Activated CD8-positive, alpha-beta memory T cell treated with anti-CD3 and anti-CD28 coated beads for 24 hours (primary cell): ENCODE measurements at places on chromosomes 4 and X.

DNA sequence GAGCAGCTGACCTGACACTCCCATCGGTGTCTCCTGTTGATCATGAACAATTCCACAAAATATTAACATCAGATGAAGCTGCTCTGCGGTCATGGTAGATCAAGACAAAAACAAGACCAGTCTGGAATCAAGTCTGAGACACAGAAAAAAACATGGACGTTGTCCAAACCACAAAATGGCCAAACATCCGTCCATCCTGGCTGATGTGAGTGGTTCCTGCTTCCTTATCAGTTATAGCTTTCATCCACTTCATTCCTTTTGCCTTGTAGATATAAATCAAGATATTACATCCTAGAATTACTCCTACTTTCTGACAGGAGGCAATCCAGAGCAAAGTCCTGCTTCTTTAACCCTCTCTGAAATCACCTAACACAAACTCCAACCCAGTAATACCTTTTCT, 28.8 kb upstream of the PCSK1N start:
- DNase-seq = no peak

- DNase-seq = no peak
These were observed 109.4 kb downstream of the STK32B start for GRCh38 chr4:5160668-5161067.

DNA sequence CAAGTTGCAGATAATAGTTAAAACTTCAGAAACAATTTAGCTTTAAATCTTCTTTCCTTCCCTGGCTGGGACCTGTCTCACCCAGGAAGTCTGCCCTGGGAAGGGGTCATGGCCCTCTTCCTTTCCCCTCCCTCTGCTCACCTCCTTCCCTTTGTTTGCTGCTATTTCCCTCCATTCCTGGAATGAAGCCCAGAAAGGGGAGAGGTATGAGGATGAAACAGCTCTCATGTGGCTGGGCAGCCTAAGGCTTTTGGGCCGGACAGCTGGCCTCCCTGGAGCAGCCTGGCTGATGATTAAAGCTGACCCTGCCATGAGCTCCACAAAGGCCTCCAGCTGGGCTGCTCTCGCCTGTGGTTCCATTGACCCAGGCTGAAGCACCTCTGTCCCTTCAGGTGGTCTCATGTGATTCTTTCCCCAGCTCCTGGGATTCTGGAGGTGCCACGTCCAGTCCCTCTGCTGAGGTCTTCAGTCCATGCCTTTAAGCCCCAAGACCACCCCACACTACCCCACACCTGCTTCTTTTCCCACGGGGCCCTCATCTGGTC, 202.1 kb downstream of the PTTG2 start:
- DNase-seq = no peak

DNA sequence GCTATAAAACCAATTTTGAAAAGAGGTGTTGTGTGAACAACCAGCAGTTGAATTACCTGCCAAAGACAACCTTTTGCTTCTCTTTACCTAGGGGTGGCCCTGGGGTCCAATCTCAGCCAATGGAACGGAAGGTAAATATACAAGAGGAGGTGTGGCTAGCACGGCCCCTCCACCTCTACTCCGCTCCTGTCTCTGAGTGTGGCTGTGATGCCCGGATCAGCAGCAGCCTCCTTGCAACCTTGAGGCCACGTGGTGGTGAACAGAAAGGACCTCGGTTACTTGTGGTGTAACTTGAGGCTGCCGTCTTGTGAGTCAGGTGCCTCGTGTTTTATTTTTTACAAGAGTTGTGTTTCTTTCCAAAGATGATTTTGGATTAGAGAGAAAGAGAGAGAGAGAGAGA, 121.5 kb upstream of the PPP2R3B start:
- DNase-seq = no peak

GRCh38 chr4:5003372-5003857, 15.8 kb downstream of the CYTL1 start:
- DNase-seq = no peak

GRCh38 chr4:169103966-169104412, 93.9 kb upstream of the CBR4 start:
- DNase-seq = no peak

GRCh38 chr4:140943486-140944198, 187.5 kb upstream of the TBC1D9 start:
- no peak for DNase-seq

DNA sequence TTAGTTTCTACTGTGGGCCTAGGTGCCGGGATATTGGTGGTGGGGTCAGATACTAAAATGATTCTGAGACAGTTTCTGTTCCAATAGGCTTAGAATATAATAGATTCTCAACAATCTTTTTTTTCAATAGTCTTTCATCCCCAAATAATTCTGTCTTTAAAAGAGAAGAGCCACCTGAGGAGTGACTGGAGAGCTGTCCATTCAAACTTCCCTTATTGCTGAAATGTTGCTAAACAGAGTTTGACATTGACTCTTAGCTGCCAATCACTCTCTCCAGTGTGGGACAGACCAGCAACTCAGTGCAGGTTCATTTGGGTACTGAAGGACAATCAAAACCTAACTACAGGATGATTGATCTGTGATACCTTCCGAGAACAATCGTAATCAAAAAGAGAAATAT, 12.4 kb upstream of the ADH7 start:
- DNase-seq = no peak

DNA sequence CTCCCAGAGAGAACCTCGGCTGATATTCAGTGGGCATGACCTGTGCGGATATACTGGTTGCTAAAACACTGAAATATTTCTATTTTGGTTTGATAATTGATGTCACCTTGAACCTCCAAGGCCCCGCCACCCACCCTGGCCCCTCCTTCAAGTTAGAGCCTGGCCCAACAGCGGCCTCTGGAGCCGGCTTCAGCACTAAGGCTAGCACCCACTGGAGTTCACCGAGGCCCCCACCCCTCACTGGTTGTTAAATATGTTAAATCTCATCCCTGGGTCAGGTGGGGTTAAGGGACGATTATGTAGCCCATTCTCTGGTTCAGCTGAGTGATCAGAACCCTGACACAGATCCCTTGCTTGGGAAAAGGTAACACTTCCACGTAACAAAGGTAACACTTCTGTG, 24.3 kb downstream of the SEL1L3 start:
- DNase-seq = no peak

- DNase-seq = no peak
These were observed 53.5 kb upstream of the TBC1D9 start for GRCh38 chr4:140809676-140810075.

- DNase-seq = no peak
These were observed 12.1 kb downstream of the FGFBP1 start for GRCh38 chr4:15926486-15926885.

DNA sequence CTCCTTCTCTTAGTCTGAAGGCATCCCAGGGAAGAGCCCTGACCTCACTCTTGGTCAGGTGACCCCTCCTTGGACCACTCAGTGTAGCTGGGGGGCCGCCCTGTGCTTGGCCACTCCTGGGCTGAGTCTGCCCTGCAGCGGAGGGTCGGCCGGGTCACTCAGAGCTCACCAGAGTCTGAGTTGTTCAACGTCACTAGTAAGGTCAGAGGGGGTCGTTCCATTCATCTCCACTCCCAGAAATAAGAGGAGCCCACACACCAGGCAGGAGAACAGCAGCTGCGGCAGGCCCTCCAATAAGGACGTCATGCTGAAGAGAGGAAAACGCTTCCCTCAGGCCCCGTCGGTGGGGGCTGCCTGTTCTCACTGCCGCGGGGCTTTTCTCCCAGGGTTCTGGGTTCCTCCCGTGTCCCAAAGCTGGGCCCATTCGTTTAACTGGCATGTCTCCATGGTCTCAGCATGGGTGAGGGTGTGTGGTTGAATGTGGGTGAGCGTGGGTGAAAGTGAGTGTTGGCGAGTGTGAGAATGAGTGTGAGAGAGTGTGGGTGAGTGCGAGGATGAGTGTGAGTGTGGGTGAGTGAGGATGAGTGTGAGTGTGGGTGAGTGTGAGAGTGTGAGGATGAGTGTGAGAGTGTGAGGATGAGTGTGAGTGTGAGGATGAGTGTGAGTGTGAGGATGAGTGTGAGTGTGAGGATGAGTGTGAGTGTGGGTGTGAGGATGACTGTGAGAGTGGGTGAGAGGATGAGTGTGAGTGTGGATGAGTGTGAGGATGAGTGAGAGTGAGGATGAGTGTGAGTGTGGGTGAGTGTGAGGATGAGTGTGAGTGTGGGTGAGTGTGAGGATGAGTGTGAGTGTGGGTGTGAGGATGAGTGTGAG, 47.7 kb downstream of the ING2 start:
- no peak for DNase-seq

GRCh38 chr4:131426023-131426758, 1722.9 kb upstream of the PCDH10 start:
- no peak for DNase-seq

- no peak for DNase-seq
These were observed 29.6 kb downstream of the SLC16A2 start for GRCh38 chrX:74450803-74451449.

GRCh38 chr4:122921971-122922876, at the start of gene NUDT6:
Gene NUDT6 (minus strand): TSS chr4:122922597. CDS start chr4:122922572, 25 bp downstream.
- DNase-seq = peak; percentile 75

DNA sequence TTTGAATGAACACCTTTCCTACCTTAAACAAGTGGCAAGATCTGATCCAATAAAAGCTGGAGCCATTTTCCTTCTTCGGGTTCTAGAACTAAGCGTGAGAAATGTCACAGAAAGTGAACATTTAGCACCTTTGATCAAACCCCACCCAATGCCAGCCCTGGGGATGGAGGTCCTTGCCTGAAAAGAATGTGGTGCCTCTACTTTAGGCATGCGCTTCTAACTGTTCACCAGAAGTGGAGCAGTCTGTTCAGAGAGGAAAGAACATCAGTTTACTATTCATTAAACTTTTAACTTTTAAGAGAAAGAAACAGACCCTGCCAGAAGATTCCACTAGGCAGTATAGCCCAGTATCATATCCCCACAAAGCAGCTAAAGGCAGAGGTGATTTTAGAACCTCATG, 75.9 kb downstream of the INTS12 start:
- DNase-seq = no peak

GRCh38 chrX:48938721-48939425, 18.5 kb downstream of the OTUD5 start:
- peak; percentile 81 for DNase-seq

DNA sequence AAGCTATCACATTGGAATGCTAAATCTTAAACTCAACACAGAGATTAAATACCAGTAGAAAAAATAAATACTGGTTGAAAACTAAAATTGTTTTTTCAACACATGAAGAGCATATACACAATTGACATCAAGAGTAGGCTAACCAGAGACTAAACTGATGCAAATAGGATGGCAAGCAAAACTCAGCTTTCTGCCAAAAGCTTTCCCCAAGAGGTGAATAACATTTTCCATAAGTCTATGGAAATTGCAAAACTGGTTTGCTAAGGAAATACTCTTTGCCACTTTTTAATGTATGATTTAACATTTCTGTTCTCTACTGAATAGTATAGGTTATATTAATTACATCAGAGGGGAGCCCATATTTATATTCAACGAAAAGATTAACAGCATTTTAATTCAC, 23.8 kb downstream of the IQCM start:
- no peak for DNase-seq

- DNase-seq = peak; percentile 58
These were observed 688 bp downstream of the UFSP2 start for GRCh38 chr4:185424905-185425646.

DNA sequence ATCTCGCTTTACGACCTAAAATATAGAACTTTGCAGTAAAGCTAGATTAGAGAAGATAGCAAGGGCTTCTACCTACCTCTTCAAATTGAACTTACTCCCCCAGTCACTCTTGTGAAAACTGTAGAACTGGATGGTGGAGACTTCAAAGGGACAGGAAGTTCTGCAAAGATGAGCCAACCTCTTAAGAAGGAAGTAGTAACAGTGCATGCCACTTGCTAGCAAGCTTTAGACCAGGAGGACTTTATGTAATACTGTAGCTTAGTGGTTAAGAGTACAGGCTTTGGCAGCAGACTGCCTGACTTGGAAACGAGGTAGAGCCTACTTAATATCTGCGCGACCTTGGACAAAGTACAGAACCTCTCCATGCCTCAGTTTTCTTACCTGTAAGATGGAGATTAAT, 27.5 kb upstream of the VBP1 start:
- DNase-seq = no peak

- DNase-seq = peak; percentile 11
These were observed 20.0 kb downstream of the DDX3X start for GRCh38 chrX:41353985-41354384.

GRCh38 chr4:131098976-131099375, 2003.0 kb downstream of the C4orf33 start:
- no peak for DNase-seq

- DNase-seq = no peak
These were observed 7.3 kb upstream of the IGFBP7 start for GRCh38 chr4:57117491-57117890.

DNA sequence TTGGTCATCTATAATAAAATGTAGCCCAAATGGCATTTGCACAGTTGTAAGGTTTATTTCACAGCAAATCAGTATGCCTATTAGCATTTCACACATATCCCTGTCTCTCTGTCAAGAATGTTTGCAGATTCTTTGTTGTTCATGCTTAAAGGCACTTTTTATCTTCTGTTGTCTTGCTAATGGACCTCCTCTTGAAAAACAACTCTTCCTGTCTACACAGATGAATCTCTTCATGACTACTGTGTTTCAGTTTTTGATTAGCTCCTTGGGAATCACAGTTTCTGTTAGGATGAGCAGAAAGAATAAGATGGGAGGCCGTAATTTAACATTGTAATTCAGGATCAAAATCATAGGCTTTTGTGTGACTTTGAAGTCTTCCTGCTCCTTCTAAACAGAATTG, 35.5 kb upstream of the SLC4A4 start:
- DNase-seq = no peak

GRCh38 chrX:154540897-154541535, 5.6 kb downstream of the G6PD start:
- no peak for DNase-seq

DNA sequence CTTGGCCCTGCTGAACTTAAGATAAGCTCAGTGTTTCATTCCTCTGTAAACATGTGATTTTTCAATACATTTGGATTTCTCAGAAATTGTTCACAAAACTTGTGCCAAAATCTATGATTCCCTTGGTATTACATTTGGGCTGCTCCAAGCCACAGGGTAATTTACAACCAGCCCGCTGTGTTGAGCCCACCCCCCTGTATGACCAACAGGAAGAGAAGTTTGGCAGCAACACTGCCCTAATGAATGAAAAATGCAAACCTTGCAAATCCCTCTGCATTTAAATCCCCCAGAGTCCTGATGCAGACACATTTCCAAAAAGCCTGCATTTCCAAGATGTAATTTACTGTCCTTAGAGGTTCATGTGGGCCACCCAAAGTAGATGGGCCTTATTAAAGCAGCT, 34.1 kb upstream of the GAB1 start:
- no peak for DNase-seq

DNA sequence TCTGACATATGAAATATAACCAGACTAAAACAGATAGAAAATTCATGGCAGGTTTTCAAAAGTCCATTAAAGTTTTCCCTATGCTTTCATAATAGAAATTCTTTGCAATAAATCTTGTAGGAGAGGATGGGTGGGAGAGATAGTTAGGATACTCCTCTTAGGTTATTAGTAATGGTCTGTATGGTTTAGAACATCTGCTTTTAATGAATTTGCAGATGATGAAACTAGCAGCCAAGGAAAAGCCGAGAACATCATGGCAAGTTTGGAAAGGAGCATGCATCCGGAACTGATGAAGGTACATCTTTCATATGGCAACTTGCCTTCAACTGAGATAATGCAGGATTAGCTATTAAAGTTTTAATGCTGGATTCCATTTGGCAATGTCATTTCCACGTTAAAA, 70.7 kb downstream of the DOCK11 start:
- no peak for DNase-seq
